CD4-positive, alpha-beta T cell treated with Interleukin-10 for 1 hour (primary cell): ENCODE measurements at places on chromosomes 2 and 18.

- DNase-seq, result no peak
These were observed 209.8 kb downstream of the DCDC2C start for GRCh38 chr2:3913166-3913565.

DNA sequence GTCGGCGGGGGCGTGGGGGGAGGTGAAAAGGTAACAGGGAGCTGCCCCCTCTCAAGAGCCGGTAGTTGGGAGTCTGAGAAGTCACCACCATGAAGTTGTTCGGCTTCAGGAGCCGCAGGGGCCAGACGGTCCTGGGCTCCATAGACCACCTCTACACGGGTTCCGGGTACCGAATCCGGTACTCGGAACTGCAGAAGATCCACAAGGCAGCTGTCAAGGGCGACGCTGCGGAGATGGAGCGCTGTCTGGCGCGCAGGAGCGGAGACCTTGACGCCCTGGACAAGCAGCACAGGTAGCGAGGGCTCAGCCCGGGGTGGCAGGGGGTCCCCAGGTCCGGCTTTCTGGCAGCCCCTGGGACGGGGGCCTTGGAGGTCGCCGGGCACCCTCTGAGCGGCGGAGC is 47.1 kb upstream of the ZNF519 start:
- no peak for DNase-seq

DNA sequence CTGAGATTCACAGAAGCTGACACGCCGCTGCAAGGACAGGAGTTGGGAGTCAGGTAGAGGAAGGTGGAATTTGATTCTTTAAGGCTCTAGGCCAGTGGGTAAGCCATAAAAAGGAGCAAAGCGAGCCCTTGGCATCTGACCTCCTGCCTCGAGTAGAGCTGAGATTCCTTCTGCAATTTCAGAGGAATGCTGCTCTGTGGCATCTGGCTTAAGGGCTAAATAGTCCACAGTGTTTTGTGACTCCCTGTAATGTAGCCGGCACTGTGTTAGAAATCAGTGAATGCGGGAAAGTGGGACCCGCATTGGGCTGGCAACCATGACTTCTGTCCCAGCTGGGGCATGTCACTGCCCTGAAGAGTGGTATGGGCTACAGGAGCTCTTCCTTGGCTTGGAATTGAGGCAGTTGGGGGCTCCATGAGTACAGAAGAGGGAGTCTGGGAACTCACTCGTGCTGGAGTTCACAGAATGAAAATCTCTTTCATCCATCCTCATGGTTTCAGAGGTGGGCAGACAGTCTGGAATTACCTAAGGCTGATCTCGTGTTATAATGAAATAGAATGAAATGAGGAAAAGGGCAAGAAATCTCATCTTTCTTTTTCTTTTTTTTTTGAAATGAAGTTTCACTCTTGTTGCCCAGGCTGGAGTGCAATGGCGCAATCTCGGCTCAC is 12.7 kb upstream of the MYCN start:
- DNase-seq, result no peak

DNA sequence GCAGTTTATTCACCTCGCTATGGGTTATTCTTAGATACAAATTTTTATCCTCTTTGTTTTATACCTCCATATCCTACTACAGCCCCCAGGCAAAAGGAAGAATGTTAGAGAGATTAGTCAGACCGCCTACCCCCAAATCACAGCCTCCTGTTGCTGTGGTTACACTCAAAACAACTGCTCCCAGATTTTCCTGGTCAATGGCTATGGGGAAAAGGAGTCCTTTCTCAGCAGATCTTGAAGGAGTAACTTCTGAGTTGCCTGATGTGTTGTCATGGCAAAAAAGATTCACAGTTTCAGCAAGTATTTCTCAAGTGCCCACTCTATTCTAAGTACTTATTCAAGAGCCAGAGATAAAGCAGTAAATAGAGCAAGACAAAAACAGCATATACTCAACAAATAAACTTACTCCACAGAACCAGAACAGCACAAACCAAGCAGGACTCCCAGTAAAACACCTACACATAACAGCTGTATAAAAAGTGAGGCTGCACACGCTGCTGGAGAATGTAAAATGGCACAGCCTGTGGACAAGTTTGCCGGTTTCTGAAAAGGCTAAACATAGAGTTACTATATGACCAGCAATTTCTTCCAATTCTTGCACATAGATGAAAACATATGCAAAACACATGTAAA is 104.8 kb downstream of the NOL10 start:
- DNase-seq, result no peak

GRCh38 chr2:233980955-233981561 is 63.9 kb downstream of the TRPM8 start:
- DNase-seq, result no peak

DNA sequence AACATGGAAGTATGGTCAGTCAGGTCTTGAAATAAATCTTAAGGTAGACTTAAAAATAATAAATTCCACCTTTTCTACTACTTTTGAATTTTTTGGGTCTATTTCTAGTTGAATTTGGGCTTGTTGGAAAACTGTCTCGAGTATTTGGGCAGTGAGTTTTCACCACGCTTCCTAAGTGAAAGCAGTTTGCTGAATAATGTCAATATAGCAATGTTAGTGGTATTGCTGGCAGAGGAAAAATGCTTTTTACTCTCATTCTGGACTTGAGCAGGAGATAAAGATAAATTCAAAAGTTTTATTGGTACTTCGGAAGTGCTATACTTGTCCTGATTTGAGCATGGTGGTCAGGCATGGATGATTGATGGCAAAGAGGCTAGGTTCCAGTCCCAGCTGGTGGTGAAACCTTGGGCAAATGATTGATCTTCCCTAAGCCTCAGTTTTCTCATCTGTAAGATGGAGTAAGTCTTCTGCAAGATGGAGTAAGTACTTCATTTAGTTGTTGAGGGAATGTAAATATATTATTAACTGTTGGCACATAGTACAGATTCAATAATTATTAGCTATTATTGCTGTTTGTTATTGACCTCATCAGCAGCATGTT is 503.5 kb upstream of the ZEB2 start:
- DNase-seq, result no peak

- peak; percentile 56 for DNase-seq
These were observed 11.1 kb downstream of the CHRNA1 start for GRCh38 chr2:174753038-174753633.

- no peak for DNase-seq
These were observed 33.5 kb upstream of the CRIM1 start for GRCh38 chr2:36322108-36322507.

DNA sequence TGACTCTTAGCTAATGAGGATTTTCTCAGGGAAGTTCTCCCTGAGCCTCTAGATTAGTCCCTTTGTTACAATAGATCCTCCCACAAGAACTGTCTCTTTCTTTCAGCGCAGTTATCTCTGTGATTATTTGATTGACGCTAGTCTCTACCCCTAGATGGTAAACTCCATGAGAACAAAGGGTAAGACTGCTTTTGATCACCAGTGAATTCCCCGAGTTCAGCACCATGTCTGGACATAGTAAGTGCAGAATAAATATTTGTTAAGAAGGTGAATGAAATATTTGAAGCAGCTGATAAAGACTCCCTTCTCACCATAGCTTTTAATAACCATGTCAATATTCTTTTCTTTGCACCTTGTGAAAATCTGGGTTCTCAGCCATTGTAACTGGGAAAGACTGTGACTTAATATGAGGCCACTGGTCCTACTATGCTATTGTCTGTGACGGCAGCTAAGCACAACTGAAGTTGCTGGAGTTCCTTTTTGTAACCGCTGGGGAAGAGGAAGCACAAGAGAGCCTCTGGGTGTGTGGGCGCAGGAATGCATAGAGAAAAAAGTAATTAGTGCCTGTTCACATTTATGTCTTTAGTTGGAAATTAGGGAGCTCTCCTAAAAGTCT is 214.7 kb downstream of the TGIF1 start:
- no peak for DNase-seq

GRCh38 chr18:79754022-79754761 is 43.5 kb upstream of the KCNG2 start:
- no peak for DNase-seq

DNA sequence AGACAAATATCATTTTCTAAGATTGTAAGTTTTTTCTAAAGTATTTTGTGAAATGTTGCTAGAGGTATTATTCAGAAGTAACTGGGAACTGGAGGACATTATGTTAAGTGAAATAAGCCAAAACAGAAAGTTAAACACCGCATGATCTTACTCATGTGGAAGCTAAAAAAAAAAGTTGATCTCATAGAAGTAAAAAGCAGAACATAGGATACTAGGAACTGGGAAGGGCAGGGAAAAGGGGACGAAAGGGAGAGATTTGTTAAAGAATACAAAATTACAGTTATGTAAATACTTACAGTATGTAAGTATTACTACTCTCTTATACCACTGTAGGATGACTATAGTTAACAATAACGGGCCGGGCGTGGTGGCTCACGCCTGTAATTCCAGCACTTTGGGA is 46.7 kb upstream of the CDKL4 start:
- DNase-seq, result no peak

GRCh38 chr2:45223531-45223930 is 214.3 kb upstream of the SIX2 start:
- DNase-seq, result no peak

DNA sequence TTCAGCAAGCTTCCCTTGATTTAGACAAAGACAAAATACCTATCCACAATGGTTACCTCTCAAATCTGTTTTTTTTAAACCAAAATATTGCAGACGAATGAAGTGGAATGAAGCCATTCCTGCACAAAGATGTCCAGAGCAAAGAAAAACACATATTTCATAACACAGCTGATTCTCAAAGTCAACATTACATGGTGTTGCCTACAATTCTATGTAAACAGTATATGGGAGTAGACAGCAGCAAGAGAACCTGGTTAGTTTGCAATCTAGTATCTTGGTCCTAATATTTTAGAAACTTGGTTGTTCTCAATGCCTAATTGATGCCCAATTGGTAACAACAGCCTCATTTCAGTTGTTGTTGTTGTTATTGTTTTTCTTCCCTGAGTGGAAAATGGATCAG is 1240.9 kb upstream of the CHAC2 start:
- no peak for DNase-seq

DNA sequence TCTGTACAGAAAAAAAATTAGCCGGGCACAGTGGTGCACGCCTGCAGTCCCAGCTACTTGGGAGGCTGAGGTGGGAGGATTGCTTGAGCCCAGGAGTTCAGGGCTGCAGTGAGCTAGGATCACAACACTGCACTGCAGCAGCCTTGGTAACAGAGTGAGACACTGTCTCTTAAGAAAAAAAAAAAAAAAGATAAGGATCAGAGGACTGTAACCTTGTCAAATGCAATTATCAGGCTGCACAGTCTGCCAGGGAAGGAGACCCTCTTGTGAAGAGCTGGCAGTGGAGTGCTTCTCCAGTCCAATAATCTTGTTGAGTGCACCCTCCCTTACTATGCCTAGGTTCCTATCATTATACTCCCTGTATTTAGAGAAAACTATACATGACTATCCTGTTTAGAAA is 330.7 kb downstream of the PDE11A start:
- DNase-seq, result no peak
